ENCODE measurements at places on chromosomes 12 and 14.

DNA sequence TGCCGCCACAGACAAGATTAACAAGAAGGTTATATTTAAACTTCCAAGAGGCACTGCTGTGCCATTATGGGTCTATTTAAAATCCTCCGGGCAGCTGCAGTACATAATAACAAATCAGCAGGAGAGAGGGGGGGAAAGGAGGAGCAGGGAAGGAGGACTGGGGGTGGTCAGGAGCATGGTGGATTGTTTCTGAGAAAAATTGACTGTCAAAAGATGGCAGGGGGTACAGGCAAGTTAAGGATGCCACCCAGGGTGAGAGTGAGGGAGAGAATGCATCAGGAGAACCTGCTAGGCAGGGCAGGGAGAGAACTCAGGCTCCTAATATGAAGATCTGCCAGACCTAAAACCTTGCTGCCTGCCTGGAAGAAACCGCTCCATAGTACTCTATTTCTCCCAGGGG is 181.8 kb downstream of the GRIN2B start:
- no peak for DNase-seq

DNA sequence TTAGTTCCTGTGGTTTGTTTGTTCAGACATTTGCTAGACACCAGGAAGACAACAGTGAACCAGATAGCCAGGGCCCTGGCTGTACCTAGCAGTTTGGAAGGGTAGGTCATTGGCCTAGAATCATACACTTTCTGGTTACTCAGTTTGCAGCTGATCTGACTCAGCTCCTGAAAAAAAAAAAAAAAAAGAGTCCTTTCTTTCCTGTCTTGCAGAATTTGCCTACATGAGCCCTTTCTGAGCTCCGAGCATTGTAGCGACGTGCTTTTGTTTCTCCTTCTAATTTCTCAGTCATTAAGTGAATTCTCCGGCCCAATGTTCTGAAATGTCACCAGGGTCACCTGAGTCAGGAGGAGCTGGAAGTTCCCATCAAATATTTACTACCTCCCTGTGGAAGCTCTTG is 2.4 kb downstream of the CABP1 start:
- no peak for DNase-seq

GRCh38 chr12:130169256-130169655 is 7.0 kb downstream of the FZD10 start:
- no peak for DNase-seq

- DNase-seq: no peak
Observed at GRCh38 chr12:120960657-120961056, 17.7 kb upstream of the HNF1A start.

- DNase-seq: peak; percentile 2
Observed at GRCh38 chr12:51082561-51083125, 753 bp downstream of the CSRNP2 start.

GRCh38 chr14:60622917-60623257 is 26.4 kb downstream of the SIX1 start:
- DNase-seq: no peak

- DNase-seq: peak; percentile 54
Observed at GRCh38 chr12:31959701-31960391, 631 bp downstream of the RESF1 start.

DNA sequence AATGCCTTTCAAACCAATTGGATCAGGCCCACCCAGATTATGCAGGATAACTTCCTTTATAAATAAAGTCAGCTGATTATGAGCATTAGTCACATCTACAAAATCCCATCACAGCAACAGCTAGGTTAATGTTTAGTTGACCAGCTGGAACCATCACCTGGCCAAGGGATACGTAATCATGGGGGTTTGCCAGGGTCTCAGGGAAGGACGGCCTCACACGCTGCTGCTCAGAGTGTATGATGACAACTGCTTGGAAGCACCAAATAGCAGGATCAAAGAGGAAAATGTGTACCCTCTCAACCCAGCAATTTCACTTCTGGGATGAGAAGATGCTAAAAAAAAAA is 162.6 kb downstream of the SLC15A4 start:
- no peak for DNase-seq

GRCh38 chr12:10965476-10965875 is 21.2 kb downstream of the TAS2R50 start:
- DNase-seq: no peak

DNA sequence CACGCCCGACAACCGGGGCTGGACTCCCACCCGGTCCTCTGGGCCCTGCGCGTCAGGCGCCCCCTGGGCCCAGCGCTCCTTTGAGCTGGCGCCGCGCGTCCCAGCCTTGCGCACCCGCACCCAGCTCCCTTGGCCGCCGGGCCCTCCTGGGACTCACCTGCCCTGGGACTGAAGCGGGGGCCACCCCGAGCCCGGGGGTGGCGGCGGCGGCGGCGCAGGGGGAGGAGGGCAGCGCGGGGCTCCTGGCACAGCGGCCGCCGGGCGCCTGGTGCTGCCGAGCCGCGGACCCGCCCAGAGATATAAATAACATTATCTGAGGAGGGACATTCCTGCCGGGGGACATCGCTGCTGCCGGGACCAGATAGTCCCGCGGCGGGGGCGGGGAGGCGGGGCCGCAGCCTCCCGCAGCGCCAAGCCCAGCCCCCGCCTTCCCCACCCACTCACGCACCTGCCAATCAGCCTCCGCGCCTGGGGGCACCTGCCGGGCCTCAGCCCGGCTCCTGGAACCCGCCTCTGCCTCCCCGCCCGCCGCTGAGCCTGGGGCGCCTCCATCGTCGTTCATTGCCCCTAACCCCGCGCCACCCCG is at the start of gene SPTB:
Gene SPTB (minus strand): TSS at position 273 of the 586 bp plus-strand sequence. CDS start 56,813 bp downstream, outside the sequence.
- no peak for DNase-seq
